ENCODE measurements at places on chromosomes 12 and 14. TPM values are rescaled to one million over a fixed set of nuclear protein-coding genes. Genes with fewer than 3 reads are reported as not detected.

Gene SLC35F4
- total RNA-seq, result not detected

Gene SLC4A8
- total RNA-seq, result 1.1 TPM

- peak overlapping the region; percentile 29 for H3K4me3 ChIP-seq
- DNase-seq, result no peak
- peaks cover 13% of the 10 kb centered on the region for H3K4me1 ChIP-seq
- no peaks in the 10 kb centered on the region for H3K36me3 ChIP-seq
These were observed 12.2 kb upstream of the TUBA1A start for GRCh38 chr12:49200919-49201594.

Gene HOXC4
- total RNA-seq, result 0.89 TPM

Data from activated CD8-positive, alpha-beta T cell treated with anti-CD3 and anti-CD28 coated beads for 36 hours (primary cell).